Small intestine (tissue), 16 donors: ENCODE measurements at places on chromosomes 7 and 10. TPM values are rescaled to one million over a fixed set of nuclear protein-coding genes. Genes with fewer than 3 reads are reported as not detected.

Gene EPO
- not detected for polyA plus RNA-seq

DNA sequence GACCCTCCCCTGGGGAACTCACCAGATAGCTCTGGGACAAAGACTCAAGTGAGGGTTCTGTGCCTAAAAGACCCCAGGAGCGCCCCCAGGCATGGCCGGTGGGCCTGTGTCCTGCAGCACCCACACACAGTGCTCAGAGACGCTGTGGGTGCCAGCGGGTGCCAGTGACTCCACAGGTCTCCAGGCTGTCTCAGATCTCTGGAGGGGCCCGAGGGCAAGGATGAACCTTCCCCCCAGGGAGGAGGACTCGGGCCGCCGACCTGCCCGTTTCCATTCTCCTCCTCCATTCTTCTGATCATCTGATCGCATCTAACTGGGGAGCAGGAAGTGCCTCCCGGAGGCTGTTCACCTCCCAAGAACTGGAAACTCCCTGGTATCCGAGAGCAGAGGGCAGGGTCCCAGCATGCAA is 980 bp downstream of the ADAM8 start:
- DNase-seq: peak; percentile 16

- DNase-seq: no peak
Measured at GRCh38 chr7:146175716-146176115, 59.1 kb downstream of the CNTNAP2 start.

GRCh38 chr10:24553051-24553612 is 170.6 kb downstream of the ARHGAP21 start:
- no peak for DNase-seq

- no peak for DNase-seq
Measured at GRCh38 chr10:79926037-79926436, 22.9 kb downstream of the SFTPD start.

Gene IDI2
- polyA plus RNA-seq: not detected

- DNase-seq: peak; percentile 84
Measured at GRCh38 chr10:128210215-128211063, 84.2 kb upstream of the MKI67 start.

GRCh38 chr10:49080071-49080470 is 35.3 kb downstream of the VSTM4 start:
- DNase-seq: peak; percentile 80

Gene MYOZ1
- polyA plus RNA-seq: 2.0 TPM

DNA sequence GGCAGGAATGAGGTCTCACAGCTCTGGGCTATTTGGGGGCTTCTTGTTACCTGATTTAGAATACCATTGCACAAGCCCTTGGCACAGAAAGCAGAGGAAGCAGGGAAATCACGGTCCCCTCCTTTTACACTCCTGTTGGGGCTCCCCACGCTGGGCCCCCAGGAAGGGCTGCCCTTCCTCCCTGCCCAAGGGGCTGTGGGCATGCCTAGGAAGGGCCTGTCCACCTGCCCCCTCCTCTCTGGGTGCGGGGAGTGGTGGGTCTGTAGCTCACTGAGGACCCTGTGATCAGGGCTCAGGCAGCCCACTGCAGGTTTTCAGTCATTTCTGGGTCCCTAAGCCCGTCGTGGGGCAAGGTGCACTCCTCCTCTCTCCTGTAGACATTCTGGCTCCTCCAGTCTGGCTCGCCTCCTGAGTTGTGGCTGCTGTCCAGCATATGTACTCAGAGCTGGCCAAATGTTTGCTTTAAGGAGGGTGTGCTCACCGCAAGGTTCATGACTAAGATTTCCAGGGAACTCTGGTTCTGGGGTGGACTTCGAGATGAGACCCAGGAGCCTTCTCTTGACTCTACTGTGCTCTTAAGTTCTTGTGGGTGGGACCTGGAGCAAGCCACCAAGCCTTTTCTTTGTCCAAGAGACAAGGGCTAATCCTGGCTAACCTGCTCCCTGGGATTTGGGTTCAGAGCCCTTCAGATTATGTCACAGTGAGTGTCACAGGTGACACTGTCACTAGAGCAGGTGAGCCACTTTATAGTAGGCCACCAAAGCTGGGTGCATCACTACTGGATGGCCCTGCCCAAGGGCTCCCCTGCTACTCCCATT is 56.0 kb downstream of the TACR2 start:
- peak; percentile 36 for DNase-seq

DNA sequence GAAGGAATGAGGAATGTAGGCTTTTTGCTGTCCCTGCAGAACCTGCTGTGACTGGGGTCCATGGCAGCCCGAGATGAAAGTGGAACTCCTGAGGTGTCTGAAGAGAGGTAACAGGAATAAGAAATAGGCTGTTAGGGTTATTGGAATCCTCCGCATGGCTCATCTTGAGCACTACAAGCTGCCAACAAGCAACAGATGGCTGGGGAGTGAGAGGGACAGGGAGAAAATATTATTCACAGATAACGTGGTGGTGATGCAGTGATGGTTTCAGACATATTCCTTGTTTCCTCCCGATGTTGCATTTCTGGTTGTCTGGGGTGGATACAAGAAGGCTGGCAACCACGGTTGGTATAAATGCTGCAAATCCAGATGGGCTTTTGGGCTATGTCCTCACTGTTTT is 46.1 kb downstream of the AP3M1 start:
- DNase-seq: no peak

- no peak for DNase-seq
Measured at GRCh38 chr10:58951746-58952145, 224.7 kb upstream of the PHYHIPL start.

DNA sequence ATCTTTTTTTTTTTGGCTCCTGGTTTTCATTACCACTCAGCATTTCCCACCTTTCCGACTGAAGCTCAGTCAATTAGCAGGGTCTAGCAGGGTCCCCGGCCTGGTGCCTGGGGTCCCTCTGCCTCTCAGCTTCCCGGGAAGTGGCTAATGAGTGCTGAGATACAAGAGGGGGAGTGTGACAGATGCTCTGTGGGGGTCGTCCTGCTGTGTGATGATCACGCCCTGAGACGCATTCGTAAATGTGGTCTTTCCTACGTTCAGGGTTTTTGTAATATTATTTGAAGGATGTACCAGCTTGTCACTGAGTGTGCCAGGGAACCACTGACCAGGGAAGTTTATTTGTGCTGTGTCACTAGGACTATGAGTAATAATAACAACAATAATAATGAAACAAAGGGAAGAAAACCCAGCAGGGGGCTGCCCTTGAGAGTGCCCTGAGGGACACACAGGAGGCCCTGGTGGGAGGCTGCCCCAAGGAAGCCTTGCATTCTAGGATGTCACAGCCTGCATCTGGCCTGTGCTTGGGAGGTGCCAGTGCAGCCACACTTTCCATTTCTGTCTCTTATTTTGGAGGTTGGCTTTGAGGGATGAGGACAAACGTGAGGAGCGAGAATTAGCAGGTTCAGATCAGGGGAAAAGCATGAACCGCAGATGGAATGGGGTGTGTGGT is 337.8 kb downstream of the ADARB2 start:
- DNase-seq: no peak

DNA sequence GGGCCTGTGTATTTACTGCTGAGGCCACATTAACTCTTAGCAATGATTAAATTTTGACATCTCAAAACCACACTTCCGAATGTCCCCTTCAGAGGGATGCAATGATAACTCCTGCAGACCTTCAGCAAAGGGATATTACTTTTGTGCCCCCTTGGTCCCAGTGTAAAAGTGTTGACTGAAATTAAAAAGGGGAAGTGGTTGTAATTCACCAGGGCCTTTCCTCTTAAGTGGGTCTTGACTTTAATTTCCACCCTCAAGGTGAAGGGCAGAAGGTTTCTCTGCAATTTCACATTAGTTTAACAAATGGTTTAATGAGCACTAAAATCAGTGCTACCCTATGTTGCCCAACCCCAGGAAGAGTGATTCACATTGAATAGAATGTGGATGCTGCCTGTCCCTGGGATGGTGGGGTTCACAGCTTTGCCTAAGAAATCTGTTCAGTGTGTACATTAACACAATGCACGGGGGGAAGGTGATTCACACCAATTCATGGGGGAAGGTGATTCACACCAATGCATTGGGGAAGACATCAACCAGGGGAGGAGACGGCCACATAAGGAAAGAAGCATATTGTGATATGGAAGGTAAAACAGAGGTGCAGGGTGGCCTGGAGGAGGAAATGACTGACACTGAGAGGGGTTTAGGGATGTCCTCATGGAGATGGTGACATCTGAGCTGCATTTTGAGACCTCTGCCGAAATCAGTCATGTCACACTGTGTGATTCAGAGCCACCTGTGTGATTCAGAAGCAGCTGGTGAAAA is 19.4 kb upstream of the TNS3 start:
- no peak for DNase-seq

DNA sequence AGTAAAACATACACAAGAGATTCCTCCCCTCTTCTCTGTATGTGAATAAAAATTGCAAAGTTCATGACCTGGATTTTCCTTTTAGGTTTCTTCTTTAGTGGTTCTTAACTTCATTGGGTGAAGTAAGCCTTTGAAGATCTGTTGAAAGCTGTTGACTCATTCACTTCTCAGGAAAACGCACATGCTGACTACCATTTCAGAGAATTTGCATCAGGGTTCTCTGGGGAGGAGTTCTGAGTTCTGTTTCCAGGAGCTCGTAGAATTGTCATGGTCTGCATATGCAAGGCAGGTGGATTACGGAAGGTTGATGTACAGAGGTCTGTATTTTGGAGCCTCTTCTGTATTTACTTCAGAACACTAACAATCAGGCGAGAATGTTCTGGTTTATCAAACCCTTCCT is 962 bp upstream of the SLC26A4 start:
- no peak for DNase-seq

- DNase-seq: no peak
Measured at GRCh38 chr7:77425101-77426051, 9.2 kb upstream of the GSAP start.

DNA sequence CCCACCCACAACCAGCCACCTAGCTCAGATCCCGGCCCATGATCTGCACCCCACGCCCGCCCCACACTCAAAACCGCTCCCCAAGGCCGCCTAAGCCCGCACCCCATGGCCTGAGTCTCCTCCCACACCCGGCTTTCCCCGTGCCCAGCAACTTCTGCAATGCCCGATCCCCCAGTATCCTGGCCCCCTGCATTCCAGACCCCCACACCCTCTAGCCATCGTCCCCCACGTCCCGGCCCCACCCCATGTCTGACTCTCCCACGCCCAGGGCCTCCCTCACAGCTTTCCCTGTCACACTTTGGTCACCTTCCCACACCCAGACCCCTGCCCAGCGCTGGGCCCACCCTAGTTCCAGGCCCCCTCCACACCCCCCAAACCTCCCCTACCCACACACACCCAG is 20.1 kb upstream of the FXYD4 start:
- no peak for DNase-seq

DNA sequence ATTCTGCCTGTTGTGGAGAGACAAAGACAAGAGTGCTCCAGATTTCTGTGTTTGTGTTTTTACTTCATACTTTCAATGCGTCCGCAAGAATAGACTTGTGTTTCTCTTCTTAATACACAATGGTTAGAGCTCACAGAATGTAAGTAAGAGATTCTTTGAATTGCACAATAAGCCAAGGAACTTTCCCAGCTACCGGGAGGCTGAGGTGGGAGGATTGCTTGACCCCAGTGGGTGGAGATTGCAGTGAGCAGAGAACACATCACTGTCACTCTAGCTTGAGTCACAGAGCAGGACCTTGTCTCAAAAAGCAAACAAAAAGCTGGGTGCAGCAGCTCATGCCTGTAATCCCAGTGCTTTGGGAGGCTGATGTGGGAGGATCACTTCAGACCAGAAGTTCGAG is 250.7 kb upstream of the MYO3A start:
- no peak for DNase-seq

Gene NXPH1
- not detected for polyA plus RNA-seq

Gene PALD1
- 4.2 TPM for polyA plus RNA-seq

DNA sequence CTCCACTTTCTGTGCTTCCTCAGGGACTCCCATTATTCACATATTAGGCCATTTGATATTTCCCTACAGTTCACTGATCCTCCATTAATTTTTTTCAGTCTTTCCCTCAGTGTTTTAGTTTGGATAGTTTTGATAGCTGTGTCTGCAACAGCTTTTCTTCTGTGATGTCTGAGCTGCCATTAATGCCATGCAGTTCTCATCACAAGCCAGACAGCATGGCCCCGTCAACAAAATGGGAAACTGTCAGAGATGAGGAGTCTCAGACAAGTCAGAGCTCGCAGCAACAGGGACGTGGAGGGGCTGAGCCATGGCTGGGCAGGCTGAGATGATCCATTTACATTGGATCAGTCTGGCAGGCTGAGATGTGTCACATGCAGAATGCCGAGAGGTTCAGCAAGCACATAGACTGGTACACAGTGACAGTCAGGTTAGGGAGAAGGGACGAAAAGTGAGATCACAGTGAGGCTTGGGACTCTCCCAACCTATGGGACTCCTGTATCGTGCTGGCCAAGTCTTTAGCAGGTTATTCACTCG is 65.4 kb downstream of the NPS start:
- DNase-seq: no peak

- no peak for DNase-seq
Measured at GRCh38 chr7:114921631-114922025, 266 bp upstream of the MDFIC start.

- DNase-seq: no peak
Measured at GRCh38 chr10:69475433-69475830, 24.2 kb downstream of the TSPAN15 start.

DNA sequence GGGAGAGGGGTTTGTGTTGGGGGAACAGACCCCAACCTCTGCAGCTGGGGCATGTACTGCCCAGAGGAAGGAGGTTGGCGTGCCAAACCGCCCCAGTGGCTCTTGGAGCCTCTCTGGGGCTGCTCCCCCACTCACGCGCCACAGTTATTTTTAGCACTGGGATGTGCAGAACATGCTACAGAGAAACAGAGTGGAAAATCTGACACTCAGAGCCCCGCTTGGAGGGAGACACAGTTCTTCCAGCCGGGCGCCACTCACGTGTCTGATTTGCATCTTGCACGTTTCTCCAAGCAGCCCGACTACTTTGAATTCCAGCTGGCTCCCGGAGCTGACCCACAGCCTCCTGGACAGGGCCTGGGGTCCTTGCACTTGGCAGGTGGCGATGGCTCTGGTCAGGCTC is 182.0 kb downstream of the RPS24 start:
- DNase-seq: peak; percentile 45

DNA sequence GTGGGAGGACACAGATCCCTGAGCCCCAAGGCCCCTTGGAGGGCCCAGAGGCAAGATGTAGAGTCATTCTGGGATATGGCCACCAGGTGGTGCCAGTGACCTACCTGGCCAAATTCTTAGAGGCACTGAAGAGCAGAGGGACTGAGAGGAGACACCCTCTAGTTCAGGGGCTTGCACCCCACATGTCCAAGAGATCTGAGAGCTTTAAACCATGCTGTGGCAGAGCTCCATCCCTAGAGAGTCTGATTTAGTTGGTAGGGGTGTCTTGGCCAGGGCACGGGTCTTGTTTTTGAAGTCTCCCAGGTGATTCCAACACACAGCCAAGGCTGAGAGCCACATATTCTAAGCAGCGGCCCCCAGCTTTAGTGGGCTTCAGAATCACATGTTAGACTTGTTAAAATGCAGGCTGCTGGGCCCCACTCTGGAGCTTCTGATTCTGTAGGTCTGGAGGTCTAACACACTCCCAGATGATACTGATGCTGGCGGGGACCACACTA is 52.5 kb downstream of the PRF1 start:
- peak; percentile 75 for DNase-seq

- no peak for DNase-seq
Measured at GRCh38 chr10:114925587-114926586, 12.1 kb upstream of the TRUB1 start.

Gene DPYSL4
- polyA plus RNA-seq: not detected

Gene EN2
- not detected for polyA plus RNA-seq
